ENCODE measurements at places on chromosomes 12 and 14.
A peak's percentile ranks its signal among the peaks of the same experiment; 100 is the strongest.

GRCh38 chr12:5220835-5221234, 177.2 kb downstream of the KCNA5 start:
- no peak for DNase-seq

DNA sequence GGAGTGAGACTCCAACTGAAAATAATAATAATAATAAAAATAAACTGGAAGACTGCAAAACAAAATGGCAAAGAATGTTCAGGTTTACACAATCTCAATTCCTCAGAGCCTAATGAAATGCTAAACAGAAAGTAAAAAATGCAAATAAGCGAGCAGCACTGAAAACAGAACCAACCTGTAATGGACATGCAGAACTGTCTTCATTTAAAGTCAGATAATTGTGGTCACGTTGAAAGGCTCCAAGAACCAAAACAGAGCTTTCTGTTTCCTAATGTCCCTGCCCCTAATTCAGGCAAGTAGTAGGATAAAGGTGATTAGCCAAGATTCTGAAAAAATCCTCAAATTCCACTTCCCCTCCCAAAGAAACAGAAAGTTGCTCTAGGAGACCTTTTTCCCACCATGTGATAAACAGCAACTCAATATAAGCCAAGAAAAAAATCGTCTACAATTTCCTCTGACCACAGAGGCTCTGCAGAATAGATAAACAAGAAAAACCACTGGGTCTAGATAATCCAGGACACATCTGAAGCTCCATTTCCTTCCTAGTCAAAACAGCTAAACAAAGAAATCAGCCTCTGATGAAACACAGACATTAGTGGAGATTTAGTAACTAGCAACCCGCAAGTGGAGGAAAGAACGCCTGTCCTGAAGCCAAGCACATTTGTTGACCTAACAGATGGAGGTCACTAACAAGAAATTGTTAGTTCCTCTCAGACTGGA, 3.0 kb downstream of the MIS18BP1 start:
- DNase-seq = no peak

DNA sequence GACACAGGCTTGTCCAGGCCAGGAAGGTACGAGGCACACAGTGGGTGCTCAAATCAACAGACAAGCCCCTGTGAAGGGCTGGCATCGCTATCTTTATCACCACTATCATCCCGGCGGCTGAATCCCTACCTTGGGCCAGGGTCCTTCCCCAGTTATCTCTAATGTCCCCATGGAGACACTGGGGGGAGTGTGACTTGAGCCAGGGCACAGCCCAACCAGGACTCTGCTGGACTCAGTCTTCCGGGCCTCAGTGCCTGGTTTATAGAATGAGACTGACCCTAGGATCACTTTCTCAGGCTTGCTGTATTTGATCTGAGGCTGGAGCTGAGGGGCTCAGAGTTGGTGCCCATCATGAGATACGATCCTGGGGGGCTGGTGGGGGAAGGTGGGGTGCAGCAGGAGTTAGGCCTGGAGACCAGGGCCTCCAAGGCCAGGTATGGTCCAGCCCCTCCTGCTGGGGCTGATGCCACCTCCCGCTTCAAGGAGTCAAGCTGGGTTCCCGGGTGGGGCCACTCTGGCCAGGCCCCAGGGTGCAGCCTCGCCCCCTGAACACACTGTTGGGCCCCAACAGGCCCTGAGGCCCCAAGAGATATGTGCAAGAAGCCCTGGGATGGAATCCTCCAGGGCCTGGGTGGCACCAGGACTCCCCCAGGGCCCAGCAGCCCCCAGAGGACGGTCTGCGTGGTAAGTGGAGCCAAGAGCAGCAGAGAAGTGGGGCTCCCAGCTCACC, 11.8 kb downstream of the BEGAIN start:
- DNase-seq = peak; percentile 27

DNA sequence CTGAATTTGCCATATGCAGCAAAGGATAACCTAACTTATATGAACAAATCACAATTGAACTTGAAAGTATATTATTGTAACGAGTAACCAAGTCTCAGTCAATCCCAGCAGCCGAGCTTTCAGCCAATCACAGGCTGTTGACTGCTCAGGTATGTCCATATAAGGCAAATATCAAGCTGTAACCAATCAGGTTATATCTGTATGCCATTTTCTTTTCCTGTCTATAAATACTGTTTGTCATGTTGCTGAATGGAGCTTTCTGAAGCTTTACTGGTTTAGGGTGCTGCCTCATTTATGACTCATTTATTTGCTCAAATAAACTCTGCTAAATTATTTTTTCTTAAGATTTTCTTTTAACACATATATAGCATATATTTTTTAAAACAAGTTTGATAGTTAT, 1059.5 kb downstream of the GALC start:
- no peak for DNase-seq

- DNase-seq = no peak
These were observed 460.8 kb downstream of the BCAT1 start for GRCh38 chr12:24488091-24488596.

- no peak for DNase-seq
These were observed 24.0 kb upstream of the SLC38A1 start for GRCh38 chr12:46292754-46293402.

DNA sequence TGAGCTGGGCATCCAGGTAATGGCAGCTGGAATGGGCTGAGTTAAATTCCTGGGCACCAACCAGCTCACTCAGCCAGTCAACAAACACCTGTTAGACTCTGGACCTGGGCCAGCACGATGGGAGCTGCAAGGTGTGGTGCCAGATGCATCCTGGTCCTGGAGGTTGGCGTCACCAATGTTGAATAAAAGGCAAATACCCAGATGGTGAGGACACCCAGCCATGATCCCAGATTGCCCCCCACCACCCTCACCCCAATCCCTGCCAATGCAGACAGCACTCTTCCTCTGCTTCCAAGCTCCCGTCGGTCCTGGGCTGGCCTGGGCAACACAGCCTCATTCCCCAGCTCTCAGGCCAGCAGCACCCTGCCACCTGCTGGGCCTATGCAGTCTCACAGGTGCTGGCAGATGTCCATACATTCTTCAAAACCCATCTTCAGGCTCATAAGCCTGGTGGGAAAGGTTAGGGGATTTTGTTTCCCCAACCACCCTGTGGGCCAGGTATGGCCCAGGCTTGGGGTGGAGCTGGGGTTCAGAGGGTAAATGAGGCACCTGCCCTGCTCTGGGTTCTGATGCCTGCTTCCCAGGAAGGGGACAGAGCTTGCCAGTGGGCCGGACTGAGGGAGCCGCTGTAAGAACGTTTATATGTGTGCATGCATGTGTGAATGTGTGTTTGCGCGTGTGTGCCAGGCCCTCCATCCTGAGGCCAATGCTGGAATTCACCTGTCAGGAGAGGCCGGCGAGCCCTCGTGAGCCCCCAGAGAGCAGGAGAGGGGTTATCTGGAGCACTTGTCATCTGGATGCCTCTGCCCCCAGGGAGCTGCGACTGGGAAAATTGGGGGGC, 58.0 kb downstream of the LGMN start:
- DNase-seq = peak; percentile 41

DNA sequence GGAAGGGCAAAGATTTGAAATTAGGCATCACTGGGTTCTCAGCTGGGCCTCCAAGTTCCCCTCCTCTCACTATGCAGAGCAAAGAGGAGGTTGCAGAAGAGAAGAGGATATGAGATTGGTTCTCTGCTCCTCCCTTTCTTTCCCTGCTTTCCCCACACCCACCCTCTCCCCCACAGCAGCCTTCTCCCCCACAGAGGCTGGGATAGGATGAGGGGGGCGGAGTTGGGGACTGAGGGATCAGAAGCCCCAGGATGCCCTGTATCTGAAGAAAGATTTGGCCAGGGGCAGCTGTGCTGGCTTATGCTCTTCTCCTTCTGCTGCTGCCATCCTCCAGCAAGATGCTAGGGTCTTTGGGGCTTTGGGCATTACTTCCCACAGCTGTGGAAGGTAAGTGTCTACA, at the start of gene AMHR2:
TSS of gene AMHR2 (plus strand) at position 259 of the 400 bp plus-strand sequence. CDS start at position 339, 80 bp downstream.
- no peak for DNase-seq
